Activated T-helper 1 cell treated with anti-CD3 and anti-CD28 coated beads, Interleukin-12 subunit alpha, Interleukin-12 subunit beta, Interleukin-2, Interleukin-4 antibody, amounts not matched to agents 30 ng/mL and 10 ng/mL and 1 ng/mL, durations not matched to agents 14 hours and 24 hours and 36 hours (primary cell): ENCODE measurements at places on chromosomes 6 and 20. TPM values are rescaled to one million over a fixed set of nuclear protein-coding genes. Genes with fewer than 3 reads are reported as not detected.

The MYB gene
- 57.3 and 60.4 TPM in 2 replicates for total RNA-seq

The SEL1L2 gene
- not detected in 2 replicates for total RNA-seq

GRCh38 chr20:46696791-46697279 is 7.6 kb upstream of the TP53RK start:
- no peak for DNase-seq
- H3K4me1 ChIP-seq, result peaks cover 15% of the 10 kb centered on the region
- no peak overlapping the region for H3K4me3 ChIP-seq
- H3K27me3 ChIP-seq, result peaks cover 11% of the 10 kb centered on the region
- no peaks in the 10 kb centered on the region for H3K36me3 ChIP-seq

GRCh38 chr6:51562198-51562597 is 525.2 kb downstream of the PKHD1 start:
- H3K27me3 ChIP-seq, result peaks cover 3% of the 10 kb centered on the region
- peaks cover 6% of the 10 kb centered on the region for H3K4me1 ChIP-seq
- DNase-seq, result no peak
- H3K4me3 ChIP-seq, result no peak overlapping the region

DNA sequence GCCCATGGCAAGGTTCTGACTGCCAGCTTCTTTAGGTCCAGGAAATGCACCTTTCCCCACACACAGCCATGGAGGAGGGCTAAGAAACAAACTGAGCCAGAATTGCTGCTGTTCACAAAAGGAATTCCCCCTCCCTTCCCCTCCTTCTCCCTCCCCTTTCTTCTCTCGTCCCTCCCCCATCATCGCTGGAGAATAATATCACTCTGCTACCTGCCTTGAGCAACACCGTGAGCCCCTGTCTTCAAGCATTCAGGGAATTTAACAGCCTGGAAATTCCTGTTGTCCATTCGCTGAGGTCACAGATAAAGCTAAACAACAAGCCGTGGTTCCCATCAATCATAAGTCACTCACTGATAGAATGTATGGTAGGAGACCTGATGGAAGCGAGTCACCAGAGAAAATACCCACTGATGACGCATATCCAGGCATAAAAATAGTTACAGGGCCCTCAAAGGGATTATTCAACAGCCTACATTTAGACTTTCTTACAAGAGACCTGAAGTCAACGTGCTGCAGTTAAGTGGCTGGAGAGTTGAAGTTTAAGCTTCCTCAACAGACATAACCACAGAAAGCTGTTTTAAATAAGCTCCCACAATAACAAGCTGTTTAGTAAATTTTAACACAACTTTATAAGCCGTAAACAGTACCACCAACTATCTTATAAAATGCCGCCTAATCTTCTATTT is 59.7 kb downstream of the HIVEP2 start:
- peaks cover 31% of the 10 kb centered on the region for H3K36me3 ChIP-seq
- H3K27me3 ChIP-seq, result no peaks in the 10 kb centered on the region
- DNase-seq, result peak; percentile 45
- peak overlapping the region; percentile 99 for H3K27ac ChIP-seq
- peaks cover 92% of the 10 kb centered on the region for H3K4me1 ChIP-seq

DNA sequence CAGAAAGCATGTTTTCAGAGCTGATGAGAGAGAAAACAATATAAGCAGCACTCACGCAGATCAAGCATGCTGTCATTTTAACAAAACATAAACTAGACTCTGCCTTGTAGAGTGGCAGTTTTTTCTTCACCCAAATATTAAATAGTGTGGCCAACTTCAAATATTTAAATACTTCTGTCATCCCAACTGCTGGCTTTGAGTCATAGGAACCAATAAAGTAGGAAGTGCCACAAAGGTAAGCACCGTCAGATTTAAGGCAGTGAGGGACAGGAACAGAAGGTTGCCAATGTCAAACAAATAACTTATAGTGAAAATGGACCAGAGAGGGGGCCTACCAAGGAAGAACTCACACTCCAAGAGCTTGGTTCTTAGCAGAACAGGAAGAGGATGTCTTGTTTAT is 222.2 kb downstream of the PKHD1 start:
- H3K36me3 ChIP-seq, result no peaks in the 10 kb centered on the region
- no peak for DNase-seq
- no peaks in the 10 kb centered on the region for H3K4me1 ChIP-seq
- no peak overlapping the region for H3K4me3 ChIP-seq

- H3K27ac ChIP-seq, result peak overlapping the region; percentile 28
- no peaks in the 10 kb centered on the region for H3K36me3 ChIP-seq
- peaks cover 29% of the 10 kb centered on the region for H3K4me1 ChIP-seq
- H3K4me3 ChIP-seq, result no peak overlapping the region
Measured at GRCh38 chr6:80547827-80548226, 441.4 kb downstream of the BCKDHB start.
